Effector CD8-positive, alpha-beta T cell (primary cell): ENCODE measurements at places on chromosomes 11 and 22.

- no peak for DNase-seq
Measured at GRCh38 chr22:16933291-16934282, 74.4 kb downstream of the GAB4 start.

GRCh38 chr11:64881476-64881875 is 3.1 kb upstream of the EHD1 start:
- no peak for DNase-seq

GRCh38 chr11:107562647-107563208 is 2.8 kb downstream of the ALKBH8 start:
- no peak for DNase-seq

GRCh38 chr22:50459016-50459415 is 15.8 kb downstream of the SBF1 start:
- no peak for DNase-seq

GRCh38 chr11:20373147-20373546 is 9.6 kb downstream of the HTATIP2 start:
- no peak for DNase-seq

DNA sequence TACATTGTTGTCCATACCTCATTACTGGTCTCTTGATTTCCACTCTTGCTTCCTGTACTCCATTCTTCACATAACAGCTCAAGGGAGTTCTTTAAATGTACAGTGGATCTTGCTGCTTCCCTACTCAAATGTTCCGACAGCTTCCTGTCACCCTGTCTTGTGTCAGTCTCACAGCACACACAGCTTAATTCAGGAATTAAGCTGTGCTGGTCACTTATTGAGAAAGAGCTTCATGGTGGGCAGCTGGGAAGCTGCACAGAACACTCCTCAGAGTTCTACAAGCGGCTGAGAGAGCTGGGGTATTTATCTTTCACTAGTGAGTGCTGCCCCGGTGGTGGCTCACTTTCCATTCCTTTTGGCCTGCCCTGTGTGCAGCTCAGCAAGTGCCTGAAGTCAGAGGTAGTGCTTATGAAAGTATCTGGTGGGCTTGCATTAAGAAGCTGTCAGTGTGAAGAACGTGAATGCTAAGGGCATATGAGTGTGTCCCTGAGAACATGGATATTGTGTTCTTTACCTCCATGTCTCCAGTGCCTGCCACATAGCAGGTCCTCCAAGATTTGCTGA is 48.7 kb downstream of the KCNQ1OT1 start:
- DNase-seq: no peak

DNA sequence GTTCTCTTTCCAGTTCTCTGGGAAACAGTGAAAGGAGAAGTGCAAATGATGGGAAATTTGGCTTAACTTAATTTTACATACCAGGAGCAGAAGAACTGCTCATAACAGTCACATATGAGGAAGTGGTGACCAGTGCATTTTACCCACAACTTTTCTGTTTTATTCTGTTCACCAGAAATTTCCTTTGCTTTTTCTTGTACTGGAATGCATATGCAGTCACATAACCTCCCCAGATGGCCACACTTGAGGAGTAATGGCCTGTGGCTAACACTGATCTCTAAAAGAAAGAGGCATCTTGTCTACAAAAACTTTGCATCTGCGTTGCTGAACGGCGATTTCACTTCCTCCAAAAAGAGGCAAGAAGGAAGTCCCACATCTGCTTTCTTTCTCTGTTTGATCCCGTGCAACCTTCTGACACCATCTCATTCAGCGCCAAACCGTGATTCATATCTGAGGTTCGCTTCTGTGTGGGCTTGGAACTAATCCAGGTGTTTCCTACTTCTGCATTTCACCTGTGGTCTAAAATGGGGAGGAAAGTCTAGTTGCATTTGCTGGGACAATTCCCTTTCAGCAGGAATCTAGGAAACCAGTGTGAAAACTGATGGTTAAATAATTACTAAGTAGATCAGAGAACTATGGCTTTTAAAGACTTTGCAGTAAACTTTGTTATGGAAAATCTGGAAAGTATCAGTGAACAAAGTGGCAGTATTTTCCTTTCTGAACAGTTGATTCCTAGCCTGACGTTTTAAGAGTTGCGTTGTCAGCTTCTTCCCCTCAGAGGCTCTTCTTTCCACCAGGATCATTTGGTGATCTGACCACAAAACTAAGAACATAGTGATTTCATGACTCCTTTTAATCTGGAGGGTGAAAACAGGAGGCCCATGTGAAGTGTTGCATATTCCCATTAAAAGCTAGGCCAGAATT is 4.2 kb upstream of the MPEG1 start:
- no peak for DNase-seq

GRCh38 chr11:18699848-18700261 is 1.3 kb downstream of the TMEM86A start:
- no peak for DNase-seq

DNA sequence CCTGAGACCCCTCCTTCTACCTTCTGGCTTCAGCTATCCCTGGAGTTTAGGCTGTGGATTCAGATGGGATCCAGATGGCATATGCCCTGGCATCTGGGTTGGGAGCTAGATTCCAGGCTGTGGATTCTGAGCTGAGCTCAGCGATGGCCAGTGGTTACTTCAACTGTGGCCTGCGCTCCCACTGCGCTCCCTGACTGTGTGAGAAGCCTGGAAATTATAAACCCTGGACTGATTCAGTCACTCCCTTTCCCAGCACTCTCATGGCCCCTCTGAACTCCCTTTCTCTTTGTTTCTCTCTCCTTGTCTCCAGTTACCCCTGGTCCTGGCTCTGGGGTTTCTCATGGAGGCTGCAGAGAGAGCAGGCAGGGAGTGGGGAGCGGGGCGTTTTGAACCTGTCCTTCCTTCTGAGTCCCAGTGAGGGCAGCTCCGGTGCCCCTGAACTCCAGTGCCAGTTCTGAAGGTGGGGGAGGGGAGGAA is 4.8 kb downstream of the ARHGEF17 start:
- no peak for DNase-seq

DNA sequence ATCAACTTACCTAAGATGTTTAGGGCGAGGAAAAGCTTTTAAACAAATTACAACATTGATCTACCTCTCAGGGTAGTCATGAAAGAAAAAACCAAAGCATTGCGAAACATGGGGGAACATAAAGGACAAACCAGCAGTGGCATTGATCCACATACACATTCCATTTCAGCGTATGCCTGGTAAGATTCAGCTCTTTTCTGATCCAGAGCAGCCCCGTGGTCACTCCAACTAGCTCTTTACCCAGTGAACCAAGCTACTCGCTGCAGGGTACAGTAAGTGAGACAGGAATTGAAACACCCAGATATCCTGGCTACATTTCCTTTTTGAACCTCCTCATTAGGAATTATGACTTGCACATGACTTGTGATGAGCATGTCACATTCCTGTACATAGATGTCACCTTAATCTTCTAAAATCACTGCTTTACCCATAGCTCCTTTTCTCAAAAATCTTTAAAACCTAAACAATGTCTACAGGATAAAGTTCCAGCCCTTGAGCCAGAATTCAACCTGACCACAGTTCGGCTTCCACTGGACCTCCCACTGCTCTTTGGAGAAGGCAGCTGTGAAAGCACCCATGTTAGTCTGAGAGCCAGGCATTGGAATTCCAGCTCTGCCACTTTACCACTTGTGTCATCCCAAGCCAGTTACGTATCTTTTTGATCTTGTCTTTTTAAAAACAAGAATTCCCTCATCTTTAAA is 42.9 kb upstream of the AKIP1 start:
- no peak for DNase-seq

- DNase-seq: no peak
Measured at GRCh38 chr11:12157241-12157661, 46.9 kb downstream of the MICAL2 start.

DNA sequence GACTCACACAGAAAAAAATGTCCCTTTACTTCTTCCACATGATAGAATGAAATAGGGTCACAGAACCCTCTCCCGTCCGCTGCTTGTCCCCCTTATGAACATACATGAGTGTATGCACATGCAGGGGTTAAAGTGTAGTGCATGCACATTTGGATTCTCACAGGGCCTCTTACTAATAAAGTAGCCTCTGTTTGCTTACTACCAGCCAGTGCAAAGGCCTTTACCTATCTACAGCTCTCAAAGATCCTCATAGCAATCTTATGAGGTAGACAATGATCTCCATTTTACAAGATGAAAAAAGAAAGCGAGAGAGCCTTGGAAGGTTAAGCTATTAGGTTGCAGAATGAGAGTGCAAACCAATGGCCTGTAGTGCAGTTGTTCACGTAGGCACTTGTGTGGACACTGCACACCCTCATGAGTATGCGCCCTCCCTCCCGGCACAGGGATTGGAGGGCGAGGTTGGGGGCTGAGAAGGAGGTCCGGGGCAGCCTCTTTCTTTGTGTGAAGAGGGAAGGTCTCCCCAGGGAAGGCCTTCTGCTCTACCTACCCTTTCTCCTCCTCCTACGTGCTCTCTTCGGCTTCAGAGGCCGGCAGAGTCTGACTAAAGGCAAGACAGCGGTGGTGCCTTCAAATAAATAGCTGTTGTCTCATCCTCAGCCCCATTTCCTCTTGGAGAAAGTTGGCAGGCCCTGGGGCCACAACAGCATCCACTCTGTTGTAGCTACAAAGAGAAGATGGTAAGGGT is 91.3 kb downstream of the CEP164 start:
- no peak for DNase-seq

- no peak for DNase-seq
Measured at GRCh38 chr22:48204296-48204695, 1441.8 kb downstream of the TBC1D22A start.

DNA sequence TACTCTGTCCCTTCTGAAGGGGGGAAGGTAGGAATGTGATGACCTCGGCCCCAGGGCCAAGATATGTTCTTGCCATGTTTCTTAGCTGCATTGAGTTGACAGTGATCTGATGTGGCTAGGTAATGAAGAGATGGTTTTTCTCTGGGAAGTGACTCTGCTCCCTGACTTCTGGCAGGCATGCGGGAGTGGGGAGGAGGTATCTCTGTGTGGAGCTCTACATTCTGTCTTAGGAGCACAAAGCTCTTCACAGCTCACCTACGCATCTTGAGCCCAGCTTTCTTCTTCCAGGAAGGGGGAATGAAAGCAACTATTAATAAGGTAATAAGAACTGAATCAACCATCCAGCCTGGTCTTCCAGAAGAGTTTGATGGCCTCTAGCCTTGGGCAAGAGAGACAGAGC is 241.0 kb downstream of the ST3GAL4 start:
- no peak for DNase-seq

GRCh38 chr22:17237038-17237668 is 17.9 kb upstream of the ADA2 start:
- DNase-seq: no peak

DNA sequence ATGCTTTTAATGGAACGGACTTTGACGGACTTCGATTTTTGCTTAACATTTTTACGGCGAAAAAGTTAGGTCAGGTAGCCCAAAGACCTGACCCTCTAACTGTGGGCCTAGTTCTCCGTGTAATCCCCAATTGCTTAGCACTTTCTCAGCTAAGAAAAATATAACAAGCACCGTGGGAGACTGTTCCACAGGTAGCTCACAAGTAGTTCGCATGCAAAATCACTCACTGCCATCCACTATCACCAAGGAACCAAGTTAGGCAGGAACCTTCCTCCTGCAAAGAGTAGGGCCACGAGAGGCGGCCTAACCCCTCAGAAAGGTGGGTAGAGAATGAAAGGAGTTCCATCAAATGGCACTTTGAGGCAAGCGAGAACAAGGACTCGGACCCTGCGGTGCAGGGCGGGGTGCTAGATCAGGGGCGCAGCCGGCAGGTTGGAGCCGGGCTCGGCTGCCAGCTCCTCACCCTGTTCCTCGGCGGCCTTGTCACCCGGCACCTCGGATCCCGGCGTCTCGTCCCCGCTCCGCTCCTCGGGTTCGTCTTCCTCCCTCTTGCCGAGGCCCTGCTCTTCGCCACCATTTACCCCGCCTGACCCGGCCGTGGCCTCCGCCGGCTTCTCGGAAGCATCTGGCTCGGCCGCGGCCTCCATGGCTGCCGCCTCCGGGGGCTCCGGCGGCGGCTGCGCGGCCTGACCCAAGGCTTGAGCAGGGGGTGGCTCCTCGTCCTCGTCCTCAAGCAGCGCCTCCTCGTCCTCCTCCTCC is 922 bp downstream of the HNRNPUL2 start:
- no peak for DNase-seq

DNA sequence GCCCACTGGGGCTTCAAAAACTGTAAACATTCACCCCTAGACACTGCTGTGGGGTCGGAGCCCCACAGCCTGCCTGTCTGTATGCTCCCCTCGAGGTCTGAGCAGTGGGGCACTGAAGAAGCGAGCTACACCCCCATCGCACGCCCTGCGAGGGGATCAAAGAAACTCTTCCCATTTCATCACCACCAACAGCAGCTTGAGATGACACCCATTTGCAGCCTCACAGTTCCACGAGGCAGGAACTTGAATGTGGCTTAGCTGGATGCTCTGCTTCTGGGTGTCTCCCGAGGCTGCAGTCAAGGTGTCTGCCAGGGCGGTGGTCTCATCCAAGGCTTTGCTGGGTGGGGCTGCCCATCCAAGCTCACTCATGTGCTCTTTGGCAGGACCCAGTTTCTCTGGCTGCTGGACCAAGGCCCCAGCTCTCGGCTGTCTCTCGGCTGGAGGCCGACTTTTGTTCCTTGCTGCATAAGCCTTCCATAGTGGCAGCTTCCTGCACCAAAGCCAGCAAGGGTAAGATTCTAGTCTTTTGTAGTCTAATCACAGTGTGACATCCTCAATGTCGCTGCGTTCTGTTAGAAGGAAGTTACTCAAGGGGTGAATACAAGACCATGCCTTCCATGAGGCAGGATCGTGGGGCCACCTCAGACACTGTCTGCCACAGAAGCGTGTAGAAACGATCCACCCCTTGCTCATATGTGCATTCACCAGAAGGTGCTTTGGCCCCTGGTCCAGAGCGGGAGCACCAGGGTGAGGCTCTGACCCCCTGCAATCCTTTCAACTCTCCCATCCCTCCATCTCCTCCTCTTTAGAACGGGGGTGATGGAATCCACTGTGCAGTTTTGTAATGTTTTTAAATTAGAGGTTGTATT is 46.2 kb upstream of the SEPTIN5 start:
- DNase-seq: no peak

DNA sequence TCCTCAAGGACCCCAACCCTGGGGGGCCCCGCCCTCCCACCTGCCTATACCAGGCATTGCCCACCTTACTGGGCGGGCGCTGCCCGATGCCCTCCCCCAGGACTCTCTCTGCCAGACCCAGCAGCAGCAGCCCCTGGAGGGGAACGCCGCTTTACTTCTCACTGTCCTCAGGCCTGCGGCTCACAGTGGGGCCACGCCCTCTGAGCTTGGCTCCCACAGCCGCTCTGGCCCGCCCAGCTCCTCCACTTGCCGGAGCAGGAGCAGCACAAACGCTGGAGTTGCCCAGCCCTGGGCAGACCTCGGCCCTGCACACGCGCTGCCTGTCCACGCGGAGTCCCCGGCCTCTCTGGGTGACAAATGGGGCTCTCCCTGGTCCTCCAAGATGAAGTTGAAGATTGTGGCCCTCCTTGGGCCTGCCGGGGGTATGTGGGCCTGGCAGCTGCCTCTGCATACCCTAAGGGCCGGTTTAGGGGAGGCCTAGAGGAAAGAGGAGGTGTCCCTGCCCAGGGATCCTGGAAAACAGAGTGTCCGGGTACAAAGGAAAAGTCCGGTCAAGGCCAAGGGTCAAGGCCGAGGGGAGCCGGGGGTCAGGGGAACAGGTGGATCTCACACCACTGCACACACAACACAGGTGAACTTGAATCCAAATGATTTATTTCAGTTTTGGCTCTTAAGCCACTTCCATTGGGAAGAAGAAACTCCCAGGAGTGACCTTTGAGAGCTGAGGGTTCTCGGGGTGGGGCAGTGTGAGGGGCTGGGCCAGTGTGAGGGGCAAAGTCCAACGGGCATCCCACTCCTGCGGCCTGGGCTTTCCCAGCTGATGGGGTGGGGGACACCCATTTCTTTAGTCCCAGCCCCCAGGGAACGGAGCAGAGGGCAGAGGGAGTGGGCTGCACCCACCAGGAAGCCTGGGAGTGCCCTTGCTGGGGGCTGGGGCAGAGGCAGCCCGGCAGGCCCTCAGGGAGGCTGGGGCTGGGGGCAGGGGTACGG is 674 bp upstream of the BAIAP2L2 start:
- no peak for DNase-seq
